SJCRH30 (cell line): ENCODE measurements at places on chromosomes 2 and 18.
A peak's percentile ranks its signal among the peaks of the same experiment; 100 is the strongest.

- no peak for DNase-seq
Observed at GRCh38 chr2:226578373-226578772, 221.2 kb downstream of the IRS1 start.

GRCh38 chr2:168454737-168455644, 1.1 kb upstream of the CERS6 start:
- DNase-seq = peak; percentile 13

GRCh38 chr2:121303531-121304263, 18.7 kb upstream of the TFCP2L1 start:
- no peak for DNase-seq

DNA sequence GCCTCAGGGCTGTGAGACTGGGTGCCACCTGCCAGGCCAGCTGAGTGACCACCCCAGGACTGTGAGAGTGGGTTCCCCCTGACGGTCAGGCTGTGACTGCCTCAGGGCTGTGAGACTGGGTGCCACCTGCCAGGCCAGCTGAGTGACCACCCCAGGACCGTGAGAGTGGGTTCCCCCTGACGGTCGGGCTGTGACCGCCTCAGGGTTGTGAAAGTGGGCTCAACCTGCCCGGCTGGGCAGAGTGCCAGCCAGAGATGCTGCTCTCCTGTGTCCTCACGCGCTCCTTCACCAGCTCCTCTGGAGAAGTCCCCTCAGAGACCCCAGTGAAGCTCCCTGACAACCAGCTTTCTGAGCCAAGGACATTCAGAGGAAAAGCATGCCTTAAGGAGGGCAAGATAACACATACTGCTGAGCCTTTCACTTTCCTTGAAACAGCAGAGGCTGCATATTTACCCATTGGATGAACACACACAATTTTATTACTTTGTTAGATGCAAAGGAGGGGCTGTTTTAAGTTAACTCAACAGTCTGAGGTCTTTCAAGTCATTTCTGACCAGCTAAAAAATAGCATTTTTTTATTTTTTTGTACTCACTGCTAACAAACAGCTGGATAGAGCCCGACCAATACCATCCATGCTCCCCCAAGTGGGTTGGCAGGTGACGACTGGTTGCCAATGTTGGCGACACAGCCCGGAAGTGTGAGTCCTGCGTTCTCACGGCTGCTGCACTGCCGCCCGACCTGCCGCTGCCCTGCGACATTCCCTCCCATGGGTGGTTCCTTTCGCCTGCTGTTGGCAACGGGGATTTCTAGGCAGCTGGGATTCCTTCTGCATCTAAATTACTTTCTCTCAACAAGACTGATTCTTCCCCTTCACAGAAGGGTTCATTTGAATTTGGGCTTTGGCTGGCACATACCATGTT, 70.7 kb downstream of the NDUFA10 start:
- no peak for DNase-seq

GRCh38 chr2:134212746-134213145, 41.1 kb upstream of the MGAT5 start:
- no peak for DNase-seq

GRCh38 chr18:48019557-48020325, 89.3 kb upstream of the SMAD2 start:
- no peak for DNase-seq

- DNase-seq = no peak
Observed at GRCh38 chr2:182716650-182716979, 558 bp downstream of the DNAJC10 start.

GRCh38 chr2:139478165-139478914, 698.1 kb upstream of the NXPH2 start:
- no peak for DNase-seq

GRCh38 chr2:65937379-65938160, 497.4 kb upstream of the MEIS1 start:
- no peak for DNase-seq

DNA sequence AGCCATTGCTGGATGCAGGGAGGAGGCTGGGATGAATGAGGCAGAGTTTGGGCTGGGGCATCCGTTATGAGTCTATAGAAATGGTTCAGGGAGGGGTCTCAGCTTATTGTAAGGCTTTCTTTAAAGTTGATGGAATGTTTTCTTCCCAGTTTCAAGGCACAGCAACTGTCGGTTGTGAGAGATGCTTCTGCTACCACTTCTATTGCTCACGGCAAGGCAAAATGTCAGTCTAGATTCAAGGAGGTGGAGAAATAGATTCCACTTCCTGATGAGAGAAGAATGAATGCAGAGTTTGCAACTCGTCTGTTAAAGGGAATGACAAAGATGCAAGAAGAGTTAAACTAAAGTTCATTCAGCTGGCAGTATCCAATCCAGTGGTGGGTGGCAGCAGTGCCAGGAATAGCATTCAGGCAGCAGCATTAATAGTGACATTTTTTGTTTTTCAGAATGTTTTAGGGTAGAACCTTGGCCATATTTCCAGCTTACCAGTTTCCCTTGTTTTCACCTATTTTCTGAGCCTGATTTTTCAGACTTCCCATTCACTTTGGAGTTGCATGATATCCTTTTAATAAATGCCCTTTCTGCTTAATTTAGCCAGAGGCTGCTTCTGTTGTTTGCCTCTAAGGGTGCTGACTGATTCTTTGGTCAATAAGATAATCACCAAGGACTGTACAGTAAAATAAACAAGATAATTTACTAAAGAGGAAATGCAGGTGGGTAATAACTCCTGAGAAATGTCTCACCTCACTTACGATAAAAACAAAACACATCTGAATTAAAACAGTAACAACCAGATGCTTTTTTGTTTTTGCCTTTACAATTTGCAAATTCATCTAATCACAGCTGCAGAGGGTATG, 138.4 kb downstream of the RPIA start:
- no peak for DNase-seq

- DNase-seq = no peak
Observed at GRCh38 chr2:187462839-187463238, 14.8 kb upstream of the CALCRL start.

- DNase-seq = no peak
Observed at GRCh38 chr2:79757526-79757925, 244.7 kb downstream of the CTNNA2 start.

DNA sequence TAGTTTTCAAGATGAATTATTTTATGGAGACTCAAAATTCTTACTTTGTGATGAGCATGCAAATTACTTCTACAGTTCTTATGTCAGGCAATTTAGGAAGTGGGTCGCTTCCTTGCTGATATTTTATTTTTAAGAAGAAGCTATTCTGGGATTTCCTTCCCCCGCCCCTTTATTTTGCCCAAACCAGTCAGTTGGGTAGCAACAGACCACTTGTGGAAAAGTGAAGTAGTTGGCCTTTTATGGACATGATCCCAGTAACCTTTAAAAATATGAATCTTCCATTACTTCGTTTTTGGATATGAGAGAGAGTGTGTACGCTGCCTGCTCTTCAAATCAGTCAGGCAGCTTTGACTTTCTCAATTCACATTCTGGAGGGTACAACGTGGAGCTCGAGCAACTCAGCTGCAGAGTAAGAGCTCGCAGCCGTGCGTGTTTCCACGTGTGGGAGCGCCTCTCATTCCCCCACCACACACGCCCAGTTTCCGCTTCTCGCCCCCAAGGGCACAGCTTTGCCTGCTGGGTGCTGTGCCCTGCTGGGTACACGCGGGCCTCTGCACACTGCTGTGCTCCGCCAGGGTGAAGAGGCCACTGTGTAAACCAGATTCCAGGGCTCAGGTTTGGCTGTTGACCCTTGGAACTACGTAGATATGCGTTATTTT, 92.6 kb downstream of the ITGB1BP1 start:
- DNase-seq = no peak

- peak; percentile 48 for DNase-seq
Observed at GRCh38 chr2:194087089-194087958, 1569.7 kb upstream of the SLC39A10 start.

DNA sequence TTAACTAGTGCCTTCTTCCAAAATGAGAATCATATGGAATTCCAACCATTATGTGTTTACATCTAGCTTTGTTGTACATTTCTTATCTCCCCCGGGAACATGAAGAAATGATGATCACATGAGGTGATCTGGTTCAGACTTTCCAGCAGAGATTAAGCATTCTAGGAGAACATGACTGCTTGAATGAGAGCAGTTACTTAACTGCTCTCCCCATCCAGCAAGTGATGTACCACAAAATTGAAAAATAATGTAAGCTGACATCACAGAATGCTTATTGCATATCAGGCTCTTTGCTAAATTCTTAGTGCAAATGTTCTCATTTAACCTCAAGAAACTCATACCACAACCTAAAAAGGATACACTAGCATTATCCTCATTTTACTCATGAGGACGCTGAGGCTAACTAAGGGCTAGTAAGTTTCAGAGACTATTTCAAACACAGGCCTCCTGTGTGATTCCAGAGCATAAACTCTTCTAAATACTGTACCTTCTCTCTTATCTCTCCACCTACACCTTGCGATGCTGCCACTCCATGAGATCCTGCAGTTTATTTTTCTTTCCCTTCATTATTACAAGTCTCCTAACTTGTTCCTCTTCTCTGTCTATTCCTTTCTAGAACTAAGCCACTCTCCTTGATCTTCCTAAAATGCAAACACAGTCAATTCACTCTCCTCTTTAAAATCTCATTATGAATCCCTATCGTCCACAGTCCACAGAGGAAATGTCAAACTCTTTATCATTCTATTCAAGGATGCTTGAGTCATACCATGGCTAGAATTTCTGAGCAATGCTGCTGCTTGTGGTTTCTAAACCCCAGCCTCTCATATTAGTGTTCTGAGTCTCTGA, 1224.8 kb upstream of the ZEB2 start:
- peak; percentile 28 for DNase-seq

DNA sequence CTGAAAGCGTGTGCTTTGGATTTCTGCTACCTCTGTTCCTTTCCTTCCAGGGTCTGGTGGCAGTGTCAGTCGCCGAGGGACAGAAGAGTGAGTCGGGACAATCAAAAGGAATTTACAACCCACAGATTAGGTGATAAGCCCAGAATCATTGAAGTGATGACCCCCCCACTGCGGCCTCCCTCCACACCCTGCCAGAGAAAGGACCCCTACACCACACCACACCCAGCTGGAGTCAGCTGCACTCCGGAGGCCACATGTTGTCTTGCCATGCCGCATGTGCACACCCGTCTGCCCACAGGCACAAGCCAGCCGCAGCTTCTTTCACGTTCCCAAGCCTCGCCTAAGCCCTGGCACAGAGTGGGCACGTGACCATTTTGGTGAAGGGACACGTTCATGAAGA, 366.8 kb upstream of the SALL3 start:
- no peak for DNase-seq

DNA sequence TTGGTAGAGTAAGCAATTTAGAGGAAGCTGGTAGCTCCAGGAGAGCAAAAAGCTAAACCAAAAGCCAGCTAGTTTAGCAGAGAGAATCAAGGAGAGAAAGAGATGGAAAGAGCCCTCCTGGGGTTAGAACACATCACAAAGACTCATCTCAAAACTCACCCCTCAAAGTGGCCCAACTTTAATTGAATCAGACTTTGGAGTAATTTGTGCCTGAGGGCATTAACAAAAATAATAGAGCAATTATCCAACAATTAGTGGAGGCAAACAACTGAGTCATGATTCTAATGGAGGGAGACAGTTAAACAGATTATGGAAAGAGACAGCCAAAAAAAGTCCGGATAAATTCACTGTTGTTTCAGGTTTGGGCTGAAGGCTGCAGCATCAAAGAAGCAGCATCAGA, 417.4 kb downstream of the KCNJ3 start:
- DNase-seq = no peak

DNA sequence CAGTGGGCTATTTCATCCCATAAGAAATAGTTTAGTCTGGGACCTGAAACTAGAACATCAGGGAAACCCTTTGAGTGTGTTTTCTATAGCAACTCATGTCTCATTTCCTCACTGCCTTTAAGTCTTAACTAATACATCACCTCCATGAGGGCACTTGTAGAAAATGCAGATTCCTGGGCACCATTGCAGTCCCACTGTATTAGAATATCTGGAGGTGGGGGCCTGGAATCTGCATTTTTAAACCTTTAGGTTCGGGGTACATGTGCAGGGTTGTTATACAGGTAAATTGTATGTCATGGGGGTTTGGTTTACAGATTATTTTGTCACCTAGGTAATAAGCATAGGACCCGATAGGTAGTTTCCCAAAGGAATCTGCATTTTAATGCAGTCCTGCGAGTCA, 87.4 kb downstream of the ARHGEF33 start:
- no peak for DNase-seq

DNA sequence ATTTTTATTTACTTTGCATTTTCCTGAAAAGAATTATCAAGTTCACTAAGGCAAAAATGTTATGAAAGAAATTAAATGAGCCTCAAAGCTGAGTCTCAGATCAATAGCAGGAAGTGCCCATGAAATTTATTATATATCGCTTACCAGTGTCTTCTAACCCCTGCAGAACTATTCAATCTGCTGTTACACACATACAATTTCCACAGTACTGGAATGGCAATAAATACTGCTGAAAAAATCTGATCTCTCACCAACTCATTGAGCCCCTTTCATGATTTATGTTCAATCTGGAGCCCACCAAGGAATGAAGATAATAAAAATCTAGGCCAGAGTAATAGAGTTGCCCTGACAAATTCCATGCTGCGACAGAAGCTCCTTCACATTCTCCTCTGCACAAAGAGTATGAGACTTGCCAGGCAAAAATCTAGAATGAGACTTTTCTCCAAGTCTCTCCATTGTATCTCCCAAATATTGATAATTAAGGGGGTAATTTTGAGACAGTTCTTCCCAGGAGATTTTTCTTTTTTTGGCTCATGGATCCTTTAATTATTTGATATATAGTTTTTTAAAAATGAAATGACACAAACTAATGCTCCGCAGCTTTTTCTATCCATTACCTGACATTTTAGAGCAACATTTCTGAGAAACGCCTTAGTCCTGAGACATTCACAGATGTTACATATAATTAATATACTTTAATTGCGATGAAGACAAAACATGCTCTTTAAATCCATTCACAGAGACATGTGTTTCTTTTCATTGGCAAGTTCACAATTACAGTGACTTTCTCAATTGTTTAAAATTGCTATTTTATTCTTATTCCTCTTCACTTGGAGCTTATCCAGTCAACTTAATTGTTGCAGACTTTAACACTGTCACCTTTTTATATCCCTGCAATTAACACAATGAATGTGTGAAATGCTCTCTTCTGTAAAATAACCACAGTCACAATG, 1020.4 kb downstream of the CBLN2 start:
- DNase-seq = no peak

- no peak for DNase-seq
Observed at GRCh38 chr18:905948-906415, 1.3 kb downstream of the ADCYAP1 start.

- DNase-seq = peak; percentile 32
Observed at GRCh38 chr2:121887513-121888188, 132.2 kb downstream of the TSN start.

DNA sequence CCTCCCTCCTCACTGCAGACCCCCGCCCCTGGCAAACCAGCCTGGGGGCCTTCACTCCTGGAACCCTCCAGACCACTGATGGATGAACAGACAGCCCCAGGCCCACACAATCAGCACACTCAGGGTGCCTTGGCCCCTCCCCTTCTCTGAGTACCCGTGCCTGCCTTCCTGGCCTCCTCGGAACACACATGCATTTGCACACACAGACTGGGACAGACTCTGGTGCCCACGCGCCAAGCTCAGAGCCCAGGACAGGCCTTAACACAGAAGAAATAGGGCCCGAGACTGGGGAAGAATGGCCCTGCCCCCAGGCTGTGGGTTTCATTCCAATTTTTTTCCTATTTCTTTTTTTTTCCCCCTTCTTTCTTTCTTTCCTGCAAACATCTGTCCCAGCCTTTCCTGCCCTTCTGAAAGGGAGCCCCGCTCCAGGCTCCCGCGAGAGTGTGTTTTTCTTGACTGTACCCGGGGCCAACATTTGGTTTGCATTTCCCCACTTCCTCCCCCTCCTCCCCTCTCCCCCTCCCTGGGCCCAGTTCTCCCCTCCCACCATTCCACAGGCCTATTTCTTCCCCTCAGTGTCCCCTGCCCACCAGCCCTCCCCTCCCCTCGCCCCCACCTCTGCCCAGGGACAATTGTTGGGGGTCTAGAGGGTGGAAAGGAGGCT, 618 bp upstream of the TNS1 start:
- DNase-seq = no peak
